ENCODE measurements at places on chromosomes 5 and 9. TPM values are rescaled to one million over a fixed set of nuclear protein-coding genes. Genes with fewer than 3 reads are reported as not detected.

Gene PROB1
- 2.2 TPM for total RNA-seq

Gene GABRP
- 3.1 TPM for total RNA-seq

Gene WDR31
- 5.1 TPM for total RNA-seq

Gene ENG
- total RNA-seq = 0.91 TPM

Gene PTPRD
- total RNA-seq = 124 TPM

Gene PARP8
- total RNA-seq = 26.7 TPM

Gene NNT
- total RNA-seq = 65.3 TPM

Gene SIT1
- not detected for total RNA-seq

Gene SLCO6A1
- total RNA-seq = 2.0 TPM

Gene TBCA
- 243 TPM for total RNA-seq

Gene GPRIN1
- total RNA-seq = 5.9 TPM
